ENCODE measurements at places on chromosomes 5 and 9.

GRCh38 chr5:35990941-35991611 lies at the start of gene UGT3A1:
Gene UGT3A1, minus strand, starts transcription at chr5:35991390. Its CDS starts 150 bp downstream, at chr5:35991240.
- no peak for DNase-seq

- DNase-seq: no peak
These were observed 464.5 kb downstream of the CSNK1G3 start for GRCh38 chr5:123976379-123977033.

DNA sequence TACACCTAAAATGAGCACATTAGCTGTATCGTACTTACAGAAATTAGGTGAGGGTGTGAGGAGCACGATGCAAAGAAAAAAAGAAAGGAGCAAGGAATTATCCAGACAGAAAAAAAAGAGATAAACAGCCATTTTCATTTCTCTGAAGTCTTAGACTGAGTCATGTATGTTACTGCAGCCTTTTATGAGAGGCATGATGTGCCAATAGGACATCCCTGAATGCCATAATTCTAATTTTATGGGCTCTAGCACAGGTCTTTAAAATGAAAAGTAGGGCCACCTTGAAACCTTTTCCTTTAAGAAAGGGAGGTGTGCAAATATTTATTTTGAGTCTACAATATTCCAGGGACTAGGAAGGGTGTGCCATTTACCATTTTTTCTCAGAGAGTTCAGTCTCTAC lies 74.1 kb upstream of the PTPRD start:
- DNase-seq: no peak

GRCh38 chr9:22650946-22651345 lies 204.3 kb downstream of the DMRTA1 start:
- DNase-seq: no peak

DNA sequence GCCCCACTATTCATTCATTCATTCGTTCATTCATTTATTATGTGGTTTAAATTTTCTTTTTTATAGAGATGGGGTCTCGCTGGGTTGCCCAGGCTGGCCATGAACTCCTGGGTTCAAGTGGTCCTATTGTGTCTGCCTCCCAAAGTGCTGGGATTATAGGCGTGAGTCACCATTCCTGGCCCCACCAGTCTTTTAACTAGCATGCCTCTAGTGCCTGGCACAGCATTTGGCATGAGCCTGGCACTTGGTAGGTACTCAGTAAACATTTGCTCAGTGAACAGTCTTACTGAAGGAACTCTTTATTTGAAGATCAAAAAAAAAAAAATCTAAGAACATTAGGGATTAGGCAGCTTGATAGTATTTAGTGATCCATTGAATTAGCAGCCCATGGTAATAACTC lies 98.1 kb downstream of the KDM4C start:
- no peak for DNase-seq

- DNase-seq: no peak
These were observed 15.4 kb upstream of the VPS13A start for GRCh38 chr9:77161966-77162365.

DNA sequence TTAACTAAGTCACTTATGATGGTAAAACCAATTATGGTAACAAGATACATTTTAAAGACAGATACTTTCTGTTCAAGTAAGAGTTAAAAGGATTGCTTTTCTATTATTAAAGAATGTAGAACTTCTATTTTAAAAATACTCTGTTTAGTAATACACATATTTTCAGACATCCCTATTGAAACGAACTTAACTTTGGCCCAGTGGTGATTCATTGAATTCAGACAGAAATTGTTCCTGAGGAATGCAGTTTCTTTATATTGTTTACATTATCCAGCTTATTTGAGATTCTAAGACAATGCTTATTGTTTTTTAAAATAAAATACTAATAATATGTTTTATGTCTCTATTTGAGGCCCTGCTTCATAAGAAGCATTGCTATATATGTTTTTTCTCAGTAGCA lies 816.4 kb downstream of the SEMA5A start:
- DNase-seq: no peak

GRCh38 chr5:6900247-6901227 lies 187.3 kb downstream of the TENT4A start:
- DNase-seq: no peak

DNA sequence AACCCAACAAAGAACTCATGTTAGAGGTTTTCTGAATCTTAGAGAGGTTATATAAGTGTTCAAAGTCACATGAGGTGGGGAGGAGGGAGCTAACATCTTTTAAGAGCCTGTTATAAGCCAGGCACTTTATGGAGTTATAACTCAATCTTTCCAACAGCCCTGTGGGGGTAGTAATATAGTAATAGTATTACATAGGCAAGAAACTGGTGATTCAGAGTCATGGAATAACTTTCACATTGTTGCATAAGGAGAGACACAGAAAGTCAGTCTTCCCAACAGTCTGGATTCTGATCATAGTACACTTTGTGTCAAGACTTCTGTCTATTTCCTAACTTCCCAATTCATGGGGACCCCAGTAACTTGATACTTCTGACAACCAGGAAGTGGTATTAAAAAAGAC lies 89.2 kb downstream of the ACER2 start:
- no peak for DNase-seq

DNA sequence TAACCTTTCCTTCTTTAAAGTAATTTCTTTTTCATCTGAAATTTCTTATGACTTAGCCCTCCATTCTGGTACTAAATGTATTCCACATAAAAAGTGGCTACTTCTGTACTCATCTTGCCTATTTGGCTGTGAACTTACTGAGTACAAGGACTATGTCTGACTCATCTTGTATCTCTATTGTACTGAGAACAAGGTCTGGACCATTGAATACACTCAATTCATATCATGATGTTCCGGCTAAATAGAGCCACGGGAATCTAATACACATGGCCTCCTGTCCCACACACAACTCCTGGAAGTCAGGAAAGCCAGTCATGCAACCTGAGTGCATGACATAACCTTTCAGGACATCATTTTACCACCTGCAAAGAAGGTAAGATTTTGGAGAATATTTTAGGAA lies 203.9 kb downstream of the PLK2 start:
- DNase-seq: no peak

- no peak for DNase-seq
These were observed 10.3 kb downstream of the TRIM32 start for GRCh38 chr9:116697362-116697761.

DNA sequence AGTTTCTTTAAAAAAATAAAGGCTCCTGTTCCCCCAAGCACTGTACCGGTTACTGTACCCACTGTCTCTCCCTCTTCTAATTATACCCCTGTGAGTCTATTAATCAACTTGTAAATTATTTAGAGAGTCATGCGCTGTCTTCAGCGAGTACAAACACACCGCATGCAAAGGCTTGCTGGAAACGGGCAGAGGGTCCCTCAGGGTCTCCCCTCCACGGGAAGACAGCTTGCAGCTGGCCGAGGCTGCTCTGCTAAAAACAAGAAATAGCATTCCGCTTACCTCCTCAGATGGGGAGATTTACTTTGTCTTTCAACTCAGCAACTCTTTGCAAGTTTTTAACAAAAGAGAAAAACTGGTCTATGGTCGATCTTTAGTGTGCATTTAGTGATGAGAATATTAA lies 71.8 kb downstream of the AK8 start:
- DNase-seq: no peak

DNA sequence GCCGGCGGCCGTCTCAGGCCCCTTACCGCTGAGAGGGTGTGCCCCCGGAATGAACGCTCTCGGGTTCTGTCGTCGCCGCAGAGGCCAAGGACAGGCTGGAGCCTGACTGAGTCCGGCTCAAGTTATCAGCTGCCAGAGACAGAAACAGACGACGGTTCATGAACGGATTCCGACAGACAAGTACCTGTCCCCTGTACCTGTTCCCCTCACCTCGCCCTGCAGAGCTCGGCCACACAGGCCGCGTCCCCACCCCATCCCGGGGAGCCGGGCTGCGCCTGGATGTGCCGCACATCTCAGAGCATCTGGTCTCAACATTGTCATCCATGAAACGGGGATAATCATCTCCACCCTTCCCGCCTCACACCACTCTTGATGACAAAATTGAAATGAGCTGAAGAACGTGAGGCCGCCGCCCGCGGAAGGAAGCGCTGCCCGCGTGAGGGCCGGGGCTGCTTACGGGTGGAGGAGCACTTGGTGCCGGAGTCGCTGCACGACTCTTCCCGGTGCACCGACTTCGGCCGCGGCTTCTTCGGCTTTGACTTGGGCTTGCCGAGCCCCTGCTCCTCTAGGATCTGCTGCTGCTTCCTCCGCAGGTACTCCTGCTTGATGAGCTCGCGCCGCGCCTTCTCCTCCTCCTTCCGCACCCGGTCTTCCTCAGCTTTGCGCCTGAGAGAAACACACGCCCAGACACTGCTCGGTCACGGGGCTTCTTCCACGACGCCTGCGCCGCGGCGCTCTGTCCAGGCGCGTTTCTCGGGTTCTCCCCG lies 89.2 kb downstream of the CAMSAP1 start:
- no peak for DNase-seq

GRCh38 chr9:138068601-138069035 lies 191.0 kb downstream of the CACNA1B start:
- DNase-seq: no peak

- DNase-seq: no peak
These were observed 189.4 kb downstream of the BNC2 start for GRCh38 chr9:16680975-16681651.

GRCh38 chr5:136992796-136993489 lies 506.2 kb downstream of the SPOCK1 start:
- DNase-seq: no peak

DNA sequence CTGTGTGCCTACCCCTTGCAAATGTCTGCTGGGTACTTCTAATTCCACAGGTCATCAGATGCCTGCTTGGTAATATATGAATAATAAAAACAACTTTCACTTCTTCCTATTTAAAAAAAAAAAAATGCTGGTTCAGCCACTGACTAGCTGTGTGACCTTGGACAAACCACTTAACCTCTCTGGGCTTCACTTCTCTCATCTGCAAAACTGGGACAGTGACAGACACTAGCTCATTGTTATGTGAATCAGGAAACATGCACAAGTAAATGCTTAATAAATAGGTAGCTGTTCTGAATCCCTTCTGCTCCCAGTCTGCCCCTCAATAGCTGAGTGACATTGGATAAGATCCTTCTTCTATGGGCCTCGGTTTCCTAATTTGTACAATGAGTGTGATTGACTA lies 62.6 kb upstream of the HAND1 start:
- DNase-seq: no peak

DNA sequence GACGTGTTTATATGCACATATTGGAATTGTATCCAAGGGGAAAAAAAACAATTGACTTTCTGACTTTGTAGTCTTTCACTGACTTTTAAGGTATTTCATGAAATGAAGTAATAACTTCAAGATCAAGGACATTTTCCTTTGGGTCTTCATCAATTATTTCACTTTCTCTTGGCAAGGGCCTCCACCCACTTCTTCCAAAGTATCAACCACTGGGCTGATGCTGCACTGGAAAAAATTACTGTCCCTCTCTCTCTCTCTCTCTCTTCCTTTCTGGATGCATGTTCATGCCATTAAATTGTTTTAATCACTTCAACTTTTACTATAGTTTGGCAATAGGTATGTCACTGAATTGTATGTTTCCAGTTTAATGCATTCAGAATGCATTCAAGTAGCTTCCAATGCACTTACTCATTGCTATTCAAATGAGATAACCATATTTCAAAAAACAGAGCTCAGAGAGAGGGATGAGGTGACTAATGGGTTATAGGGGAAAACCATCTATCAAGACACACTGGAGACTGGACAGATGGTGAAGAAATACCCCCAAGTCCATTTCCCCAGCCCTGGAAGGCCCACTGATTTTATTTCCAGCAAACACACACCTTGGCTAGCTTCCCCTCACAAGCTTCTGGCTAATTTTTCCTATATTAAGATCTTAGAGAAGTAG lies 585.3 kb downstream of the EBF1 start:
- no peak for DNase-seq

- no peak for DNase-seq
These were observed 281.5 kb downstream of the GADD45G start for GRCh38 chr9:89886281-89886700.

GRCh38 chr9:124450241-124450924 lies at the start of gene ADGRD2:
Gene ADGRD2, plus strand, starts transcription at chr9:124450451. Its CDS starts 1,216 bp downstream, at chr9:124451667.
- DNase-seq: no peak

- DNase-seq: no peak
These were observed 137.5 kb downstream of the CPLANE1 start for GRCh38 chr5:37111426-37112382.

DNA sequence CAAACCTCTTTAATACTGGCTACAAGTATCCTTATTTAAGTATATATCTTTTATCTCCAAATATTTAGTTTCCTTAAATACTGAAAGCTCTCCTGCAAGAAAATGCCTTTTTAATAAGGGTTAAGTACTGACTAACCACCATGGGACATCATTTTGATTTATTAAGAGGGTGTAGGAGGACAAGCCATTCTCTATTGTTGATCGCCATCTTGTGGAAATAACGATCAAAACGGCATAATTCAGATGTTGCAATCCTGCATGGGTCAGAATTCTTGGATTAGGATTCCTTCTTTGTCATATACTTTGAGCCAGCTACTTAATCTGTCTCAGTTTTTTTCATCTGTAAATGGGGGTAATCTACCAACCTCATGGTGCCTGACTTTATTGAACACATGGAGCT lies 28.7 kb upstream of the C5orf46 start:
- no peak for DNase-seq

DNA sequence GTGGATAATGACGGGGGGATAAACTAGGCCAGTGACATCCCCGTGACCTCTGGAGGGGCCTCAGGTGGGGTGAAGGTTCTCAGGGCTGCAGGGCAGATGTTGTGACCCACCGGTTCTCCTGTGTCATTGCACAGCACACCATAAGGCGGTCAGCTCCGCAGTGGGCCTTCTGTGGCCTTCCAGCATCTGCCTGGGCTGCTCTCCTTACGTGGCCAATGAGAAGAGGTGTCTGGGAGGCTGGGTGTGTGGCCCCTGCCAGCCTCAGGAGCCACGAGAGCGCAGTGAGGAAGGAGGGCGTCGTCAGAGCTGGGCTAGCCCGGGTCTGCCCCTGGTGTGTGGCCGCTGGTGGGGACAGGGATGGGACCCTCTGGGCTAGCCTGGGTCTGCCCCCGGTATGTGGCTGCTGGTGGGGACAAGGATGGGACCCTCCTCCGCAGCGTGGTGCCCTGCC lies 48.7 kb downstream of the COL5A1 start:
- DNase-seq: no peak

DNA sequence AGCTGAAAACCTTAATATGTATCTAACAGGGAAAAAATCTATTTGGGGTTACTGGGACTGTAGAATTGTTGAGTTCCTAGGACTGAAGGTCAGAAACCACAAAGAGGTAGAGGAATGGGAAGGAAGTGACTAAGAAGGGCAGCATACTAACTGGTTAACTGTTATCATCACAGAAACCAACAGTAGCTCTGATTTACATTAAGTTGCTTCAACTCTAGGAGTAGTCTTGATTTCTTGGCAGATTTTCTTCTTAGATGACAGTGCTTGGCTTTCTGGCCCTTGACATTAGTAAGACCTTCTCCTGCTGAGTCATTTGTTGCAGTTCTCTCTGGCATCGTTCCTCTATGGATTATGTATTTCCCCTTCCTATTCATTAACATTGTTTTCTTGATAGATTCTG lies 116.1 kb upstream of the RASA1 start:
- DNase-seq: no peak

- DNase-seq: no peak
These were observed 19.1 kb downstream of the IQGAP2 start for GRCh38 chr5:76422227-76422626.
